ENCODE measurements at places on chromosomes 1 and 21.
A peak's percentile ranks its signal among the peaks of the same experiment; 100 is the strongest.

DNA sequence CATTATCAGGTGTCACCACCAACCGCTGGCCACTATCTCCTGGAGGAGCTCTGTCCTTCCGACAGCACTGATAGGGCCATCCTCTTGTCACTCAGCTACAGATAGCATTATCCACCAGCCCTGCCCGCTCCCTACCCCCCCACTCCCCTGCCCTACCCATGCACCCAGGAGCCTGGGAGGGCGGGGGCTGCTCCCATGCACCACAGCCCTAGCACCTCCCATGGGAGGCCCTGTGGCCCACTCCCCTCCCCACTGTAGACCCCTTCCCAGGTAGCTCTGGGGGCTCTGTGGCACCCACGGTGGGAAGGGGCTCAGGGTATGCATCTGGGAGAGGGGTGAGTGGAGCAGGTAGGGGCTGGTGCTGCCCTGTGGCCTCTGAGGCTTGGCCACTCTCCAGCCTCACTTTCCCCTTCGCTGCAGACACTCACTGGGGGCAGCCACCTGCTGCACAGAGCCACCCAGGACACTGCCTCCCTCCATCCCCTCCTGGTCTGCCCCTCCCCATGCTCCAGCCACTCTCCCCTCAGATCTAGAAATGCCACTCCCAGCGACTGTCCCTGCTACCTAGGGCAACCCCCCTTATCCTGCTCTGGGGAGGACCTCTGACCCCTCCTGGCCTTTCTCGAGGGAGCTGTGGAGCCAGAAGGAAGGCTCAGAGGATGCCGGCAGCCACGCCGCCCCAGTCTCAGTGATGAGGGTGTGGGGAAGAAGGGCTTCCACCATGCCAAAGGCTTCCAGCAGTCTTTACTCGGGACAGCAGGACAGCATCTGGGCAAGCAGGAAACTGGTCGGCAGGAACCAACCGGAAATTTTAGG lies 58.5 kb downstream of the WNT9A start:
- no peak for DNase-seq

GRCh38 chr1:67847466-67847865 lies 14.2 kb upstream of the GNG12 start:
- no peak for DNase-seq

DNA sequence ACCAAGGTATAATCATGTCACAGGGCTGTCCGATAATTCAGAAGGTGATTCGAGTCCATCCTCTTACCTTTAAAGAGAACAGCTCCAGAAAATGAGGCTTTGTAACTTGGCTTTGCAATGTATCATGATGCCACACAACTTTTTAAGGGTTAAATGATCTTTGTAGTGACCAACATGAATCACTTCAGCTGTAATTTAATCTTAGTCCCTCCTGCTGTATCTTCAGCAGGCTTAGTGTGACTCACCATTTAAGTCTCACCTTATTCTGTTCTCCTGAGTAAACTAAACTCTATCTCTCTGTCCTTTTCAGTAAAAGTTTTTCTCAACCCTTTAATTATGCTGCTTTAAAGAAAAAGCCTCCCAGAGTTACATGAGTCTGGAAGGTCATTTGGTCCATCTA lies 1.9 kb upstream of the HIVEP3 start:
- DNase-seq: no peak

DNA sequence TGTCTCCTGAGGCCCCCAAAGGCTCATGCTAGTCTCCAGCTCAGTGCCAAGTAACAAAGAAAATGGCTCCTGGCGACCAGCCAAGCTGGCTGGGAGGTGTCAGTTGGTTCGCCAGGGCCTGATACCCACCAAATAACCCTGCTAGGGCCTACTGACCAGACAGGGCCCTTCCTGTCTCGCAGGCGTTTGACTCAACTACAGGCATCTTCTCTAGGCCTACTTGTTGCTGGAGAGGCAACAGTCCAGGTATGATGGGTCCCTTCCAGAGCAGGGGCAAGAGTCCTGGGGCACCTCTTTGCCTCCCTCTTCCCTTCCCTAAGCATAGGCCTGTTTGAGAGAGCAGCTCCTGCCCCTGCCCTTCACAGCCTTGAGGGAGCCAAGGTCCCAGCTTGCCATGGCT lies 147.9 kb upstream of the VANGL1 start:
- no peak for DNase-seq

- no peak for DNase-seq
Observed at GRCh38 chr1:216936779-216937178, 213.6 kb upstream of the ESRRG start.

DNA sequence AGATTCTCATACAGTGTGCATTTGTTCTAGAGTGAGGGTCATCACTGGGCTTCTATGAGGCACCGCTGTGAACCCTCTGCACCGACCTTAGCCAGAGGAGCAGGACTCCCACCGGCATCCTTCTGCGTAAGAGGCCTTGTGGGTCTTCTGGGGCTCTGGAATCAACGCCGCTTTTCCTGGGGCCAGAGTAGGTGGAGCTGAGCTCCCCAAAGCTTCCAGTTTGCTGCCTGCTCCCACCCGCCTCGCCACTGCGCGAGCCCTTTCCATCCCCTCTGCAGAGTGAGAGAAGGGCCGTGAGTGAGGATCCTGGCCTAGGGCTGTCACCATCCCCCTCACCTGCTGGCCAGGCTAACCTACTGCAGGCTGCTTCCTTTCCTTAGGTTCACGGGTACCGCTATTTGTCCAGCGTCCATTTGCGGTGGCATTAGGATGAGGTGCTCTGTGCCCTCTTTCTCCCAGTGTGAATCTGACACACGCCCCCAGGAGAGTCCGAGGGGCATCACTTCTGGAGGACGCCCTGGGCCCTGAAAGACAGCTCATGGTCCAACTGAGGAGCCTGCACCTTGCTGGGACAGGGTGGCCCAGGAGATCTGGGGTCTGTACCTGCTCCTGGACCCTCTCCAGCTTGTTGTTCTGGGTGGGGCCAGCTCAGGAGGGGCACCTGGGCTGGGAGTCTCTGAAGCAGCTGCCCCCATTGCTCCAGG lies 36.2 kb downstream of the UMODL1 start:
- no peak for DNase-seq

- no peak for DNase-seq
Observed at GRCh38 chr1:6667139-6667538, 34.5 kb downstream of the DNAJC11 start.

- DNase-seq: no peak
Observed at GRCh38 chr1:113057006-113057405, 16.0 kb upstream of the LRIG2 start.

- DNase-seq: peak; percentile 75
Observed at GRCh38 chr1:175152006-175152652, 40.4 kb downstream of the KIAA0040 start.

DNA sequence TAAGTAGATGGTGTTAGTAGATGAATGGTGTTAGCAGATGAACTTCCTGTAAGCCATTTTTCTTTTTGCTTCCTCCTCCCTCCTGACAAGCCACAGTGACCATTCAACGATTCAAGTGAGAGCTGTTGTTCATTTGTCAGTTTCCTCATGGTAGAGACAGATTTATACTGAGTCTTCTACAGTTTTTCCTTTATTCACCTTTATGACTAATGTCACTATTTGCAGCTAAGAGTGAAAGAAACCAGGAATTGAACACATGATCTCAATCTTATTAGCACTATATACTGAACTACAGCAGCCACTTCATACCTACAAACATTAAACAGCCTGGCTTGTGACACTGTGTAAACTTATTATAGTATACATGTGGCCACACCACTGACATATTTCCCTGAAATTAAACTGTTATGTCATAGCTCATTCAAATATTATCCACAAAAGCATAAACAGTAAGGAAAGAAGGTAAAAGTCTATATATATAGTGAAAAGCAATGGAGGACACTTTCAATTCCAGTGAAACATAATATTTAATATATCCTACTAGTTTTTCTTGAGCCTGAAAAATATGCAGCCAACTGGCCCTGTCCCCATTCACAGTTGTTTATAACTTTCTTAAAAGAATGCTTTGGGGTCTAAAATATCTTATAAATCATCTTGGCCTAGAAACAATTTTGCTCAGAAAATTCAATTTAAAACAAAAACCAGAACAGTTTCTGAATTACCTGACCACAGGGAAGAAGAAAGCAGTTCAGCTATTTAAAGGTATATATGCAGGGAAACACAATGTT lies 566.9 kb upstream of the ZRANB2 start:
- DNase-seq: no peak

DNA sequence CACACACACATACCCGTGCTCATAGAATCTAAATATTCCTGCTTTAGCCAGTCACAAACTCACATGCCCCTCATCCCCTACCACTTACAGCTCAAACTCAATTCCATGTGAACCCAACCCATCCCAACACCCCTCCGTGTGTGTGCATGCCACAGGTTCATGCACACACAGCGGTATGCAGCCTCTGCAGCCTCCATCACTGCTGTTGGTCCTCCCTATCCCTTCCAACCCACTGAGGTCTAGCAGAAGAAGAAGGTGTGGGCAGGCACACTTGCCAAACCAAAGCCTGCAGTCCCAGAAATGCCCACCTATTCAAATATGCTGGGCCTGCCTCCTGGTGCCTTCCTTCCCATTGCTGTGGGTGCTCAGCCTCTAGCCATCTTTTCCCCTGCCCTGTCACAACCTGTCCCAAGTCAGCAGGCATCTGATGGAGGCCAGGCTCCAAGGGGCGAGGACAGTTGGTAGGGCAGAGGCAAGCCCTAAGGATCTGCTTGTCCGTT lies 26.2 kb downstream of the SLC2A1 start:
- DNase-seq: no peak

DNA sequence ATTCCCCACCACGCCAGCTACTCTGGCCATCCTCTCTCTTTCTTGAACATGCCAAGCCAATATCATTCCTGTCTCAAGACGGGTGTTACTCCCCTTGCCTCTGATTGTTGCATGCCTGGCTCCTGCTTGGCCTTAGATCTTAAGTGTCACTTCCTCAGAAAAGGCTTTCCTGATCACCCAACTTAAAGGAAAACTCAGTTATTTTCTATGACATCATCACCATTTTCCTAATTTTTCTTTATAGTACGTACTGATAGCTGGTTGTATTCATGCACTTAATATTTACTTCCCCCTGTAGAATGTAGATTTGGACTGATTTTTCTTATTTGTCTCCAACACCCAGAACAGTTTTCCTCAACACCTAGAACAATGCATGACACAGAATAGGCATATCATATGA lies 123.8 kb upstream of the TSPAN2 start:
- no peak for DNase-seq

GRCh38 chr1:231039161-231040018 lies 664 bp downstream of the FAM89A start:
- peak; percentile 53 for DNase-seq

- DNase-seq: no peak
Observed at GRCh38 chr21:37916310-37917051, at the start of gene KCNJ6. Gene KCNJ6 (minus strand): TSS chr21:37916457. CDS start chr21:37840682, 75,775 bp downstream.

DNA sequence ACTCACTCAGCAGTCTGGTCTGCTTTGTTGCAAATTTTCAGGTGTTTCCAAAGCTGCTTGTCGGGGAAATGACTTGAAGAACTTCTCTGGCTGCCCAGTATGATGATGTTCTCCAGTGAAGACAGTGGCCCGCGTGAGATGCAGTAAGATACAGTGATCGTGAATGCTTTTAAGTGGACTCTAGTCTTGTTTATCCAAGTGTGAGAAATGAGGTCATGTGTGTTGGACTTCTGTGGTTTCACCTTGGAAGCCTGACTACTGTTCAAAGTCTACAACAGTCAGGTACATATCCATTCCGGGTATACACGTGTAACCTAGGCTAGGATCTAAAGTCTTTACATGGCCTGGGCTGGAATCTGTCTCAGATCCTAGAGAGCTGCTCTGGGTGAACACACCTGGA lies 29.1 kb downstream of the ZNF695 start:
- DNase-seq: no peak

DNA sequence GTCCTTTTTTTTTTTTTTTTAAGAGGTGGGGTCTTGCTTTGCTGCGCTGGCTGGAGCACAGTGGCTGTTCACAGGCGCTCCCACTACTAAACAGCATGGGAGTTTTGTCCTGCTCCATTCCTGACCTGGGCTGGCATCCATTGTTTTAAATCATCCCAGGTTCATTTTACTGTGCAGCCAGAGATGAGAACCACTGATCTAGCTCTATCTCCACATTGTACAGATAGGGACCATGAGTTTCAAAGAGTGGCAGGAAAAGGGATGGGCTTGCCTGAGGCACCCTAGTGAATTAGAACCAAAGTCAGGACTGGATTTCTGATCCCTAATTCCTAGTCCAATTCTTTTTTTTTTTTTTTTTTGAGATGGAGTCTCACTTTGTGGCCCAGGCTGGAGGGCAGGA lies 7.2 kb upstream of the TMEM222 start:
- DNase-seq: no peak

GRCh38 chr1:74686928-74687327 lies 13.3 kb upstream of the ERICH3 start:
- no peak for DNase-seq

GRCh38 chr21:43299441-43300277 lies 127.3 kb downstream of the SIK1 start:
- no peak for DNase-seq

GRCh38 chr1:233554037-233554436 lies 59.9 kb upstream of the KCNK1 start:
- DNase-seq: no peak

- no peak for DNase-seq
Observed at GRCh38 chr1:31198600-31198999, 41.1 kb downstream of the NKAIN1 start.

- DNase-seq: no peak
Observed at GRCh38 chr1:117824616-117825015, 104.8 kb downstream of the GDAP2 start.

GRCh38 chr21:26120828-26121227 lies 49.7 kb downstream of the APP start:
- DNase-seq: no peak

DNA sequence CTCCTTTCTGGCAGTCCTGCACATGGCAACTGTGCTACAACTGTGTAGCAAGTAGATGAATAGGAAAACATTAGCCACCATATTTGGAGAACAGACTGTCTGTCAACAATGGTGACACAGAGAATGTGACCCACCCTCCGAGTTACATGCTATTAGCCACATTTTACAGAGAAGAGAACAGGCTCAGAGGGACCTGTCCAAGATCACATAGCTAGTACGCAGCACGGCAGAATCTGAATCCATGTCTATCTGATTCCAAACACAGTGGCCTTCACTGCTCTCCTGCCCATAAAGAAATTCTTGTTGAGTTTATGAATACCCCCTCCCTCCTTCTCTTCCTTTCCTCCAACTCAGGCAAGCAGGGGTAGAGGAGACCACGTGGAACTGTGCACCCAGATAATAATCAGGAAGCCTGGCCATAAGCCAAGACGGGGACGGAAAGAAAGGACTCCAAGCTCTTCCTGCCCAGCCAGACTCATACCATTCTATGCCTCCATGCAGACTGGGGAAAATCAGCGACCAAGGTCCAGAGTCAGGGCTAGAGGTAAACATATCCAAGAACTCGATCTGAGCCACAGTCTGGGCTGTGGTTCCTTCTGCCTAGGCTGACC lies 78.8 kb downstream of the TRABD2B start:
- no peak for DNase-seq

DNA sequence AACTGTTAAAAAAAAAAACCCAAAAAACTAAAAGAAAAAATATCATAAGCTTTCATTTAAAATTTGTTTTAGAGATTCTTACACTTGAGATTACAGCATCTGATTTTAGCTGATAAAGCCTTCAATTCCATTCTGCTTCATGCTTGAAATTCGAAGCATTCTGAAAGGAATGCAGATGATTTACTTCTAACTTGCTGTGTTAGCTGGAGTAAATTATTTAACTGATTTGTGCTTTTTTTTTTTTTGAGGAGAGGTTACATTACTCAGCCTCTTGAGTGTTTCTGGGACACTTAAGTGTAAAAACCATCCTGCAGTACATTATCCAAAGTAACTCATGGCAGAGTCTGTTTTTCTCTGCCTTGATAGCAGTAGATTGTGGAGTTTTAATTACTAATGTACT lies 4.5 kb upstream of the TRIM67 start:
- DNase-seq: no peak

- peak; percentile 18 for DNase-seq
Observed at GRCh38 chr1:183025782-183026774, 2.9 kb downstream of the LAMC1 start.

All from GM10248 (cell line).